CD4-positive, CD25-positive, alpha-beta regulatory T cell (primary cell): ENCODE measurements at places on chromosomes 3 and 15. TPM values are rescaled to one million over a fixed set of nuclear protein-coding genes. Genes with fewer than 3 reads are reported as not detected.

GRCh38 chr3:130692455-130692854 lies 54.2 kb downstream of the PIK3R4 start:
- DNase-seq: no peak

- no peak for DNase-seq
Measured at GRCh38 chr3:46829699-46830208, 33.5 kb downstream of the MYL3 start.

DNA sequence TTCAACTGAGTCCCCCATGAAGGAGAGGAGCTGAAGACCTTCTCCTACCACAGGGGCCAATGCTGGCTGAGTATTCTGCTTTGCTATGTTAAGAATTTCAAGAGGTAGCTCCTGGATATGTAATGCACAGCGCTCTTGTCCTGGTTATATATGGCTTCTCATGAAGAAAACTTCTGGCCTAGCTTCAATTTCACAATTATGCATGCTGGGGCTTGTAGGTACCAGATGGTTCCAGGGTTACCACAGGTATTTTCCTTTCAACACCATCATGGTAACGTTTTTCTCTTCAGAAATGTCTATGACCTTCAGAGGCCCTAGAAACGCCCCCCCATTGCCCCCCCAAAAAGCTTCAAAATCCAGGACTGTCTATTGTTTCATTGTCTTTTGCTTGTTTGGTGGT lies 311.7 kb upstream of the ICE2 start:
- no peak for DNase-seq

RGMA gene
- not detected for polyA plus RNA-seq

DNA sequence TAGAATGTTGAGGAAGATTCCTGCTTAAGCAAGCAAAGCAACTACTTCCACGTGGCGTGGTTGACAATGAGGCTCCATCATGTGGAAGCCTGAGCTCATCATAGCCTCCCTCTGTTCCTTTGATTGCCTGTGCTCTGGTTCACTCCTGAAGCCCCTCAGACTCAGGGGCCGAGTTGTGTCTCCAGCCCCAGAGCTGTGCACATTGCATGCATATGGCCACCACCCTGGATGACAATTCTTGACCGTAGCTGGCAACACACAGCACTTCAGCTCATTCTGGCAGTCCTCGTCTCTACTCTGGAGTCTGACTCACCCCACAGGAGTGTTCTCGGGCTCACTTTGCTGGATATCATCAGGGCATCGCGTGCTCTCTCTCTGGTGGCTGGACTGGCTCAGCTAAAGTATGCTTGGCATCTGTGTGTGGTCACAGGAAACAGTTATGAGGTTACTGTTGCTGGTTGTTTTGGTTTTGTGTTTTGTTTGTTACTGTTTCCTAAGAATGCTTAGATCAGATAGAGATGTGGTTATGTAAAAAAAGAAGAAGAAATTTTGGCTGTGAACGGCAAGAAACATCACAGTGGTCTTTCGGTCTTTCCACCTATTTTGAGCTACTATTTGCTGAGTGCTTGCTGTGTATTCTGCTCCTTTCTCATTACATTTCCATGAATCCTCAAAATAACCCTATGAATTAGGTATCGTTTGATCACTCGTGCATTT lies 41.6 kb upstream of the MRPS22 start:
- DNase-seq: no peak

- peak; percentile 28 for DNase-seq
Measured at GRCh38 chr15:49145651-49146609, 9.5 kb downstream of the COPS2 start.

DNA sequence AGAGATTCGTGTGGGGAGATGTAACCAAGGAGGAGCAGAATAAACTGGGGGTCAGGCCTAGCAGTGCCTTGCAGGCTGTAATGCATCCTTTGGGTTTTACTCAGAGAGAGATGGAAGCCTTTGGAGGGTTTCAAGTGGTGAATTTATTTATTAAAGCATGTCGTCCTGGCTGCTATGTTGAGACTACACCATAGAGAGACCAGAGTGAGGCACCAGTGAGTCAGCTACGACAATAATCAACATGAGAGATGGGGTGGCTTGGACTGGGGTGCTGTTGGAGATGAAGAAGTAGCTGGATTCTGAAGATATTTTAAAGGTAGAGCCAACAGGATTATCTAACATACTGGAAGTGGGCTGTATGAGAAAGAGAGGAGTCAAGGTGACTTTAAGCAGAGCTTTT lies 335.3 kb upstream of the ARHGEF26 start:
- peak; percentile 23 for DNase-seq

SCG3 gene
- polyA plus RNA-seq: not detected

- DNase-seq: no peak
Measured at GRCh38 chr3:190738636-190739155, 123.8 kb downstream of the GMNC start.

- DNase-seq: no peak
Measured at GRCh38 chr3:66498687-66499621, 1.9 kb downstream of the LRIG1 start.

GRCh38 chr3:10292505-10293419 lies at the start of gene GHRL:
TSS of gene GHRL (minus strand) at chr3:10292947. CDS start at chr3:10290180, 2,767 bp downstream.
- no peak for DNase-seq

GRCh38 chr15:88057836-88058235 lies 198.7 kb downstream of the NTRK3 start:
- DNase-seq: no peak

- DNase-seq: no peak
Measured at GRCh38 chr3:56042326-56042951, 425.8 kb downstream of the ERC2 start.

GRCh38 chr15:58748852-58749531 lies 515 bp downstream of the ADAM10 start:
- DNase-seq: peak; percentile 16

- no peak for DNase-seq
Measured at GRCh38 chr15:59707619-59708018, 18.5 kb upstream of the BNIP2 start.

DNA sequence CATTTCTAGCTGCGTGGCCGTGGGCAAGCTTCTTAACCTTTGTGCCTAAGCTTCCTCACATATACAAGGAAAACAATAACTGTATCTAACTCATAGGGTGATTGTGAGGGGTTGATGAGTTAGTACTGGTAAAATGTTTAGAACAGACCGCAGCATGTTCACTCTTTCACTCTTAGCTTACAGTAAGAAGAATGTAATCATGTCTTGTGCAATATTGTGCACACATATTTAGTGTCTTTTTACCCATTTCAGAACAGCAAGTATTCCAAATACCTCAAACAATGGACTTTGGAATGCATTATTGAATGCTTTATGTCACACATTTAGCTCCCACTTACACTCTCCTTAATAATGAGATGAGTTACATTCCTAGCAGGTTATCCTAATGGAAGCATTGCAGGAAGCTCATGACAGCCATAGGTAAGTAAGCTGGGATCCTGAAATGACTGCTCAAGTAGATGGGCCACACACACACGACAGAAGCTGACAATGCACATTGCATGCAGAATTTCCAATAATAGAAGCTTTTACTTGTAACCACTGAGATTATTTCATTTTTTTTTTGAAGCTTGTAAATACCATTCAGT lies 468.9 kb upstream of the WNT5A start:
- DNase-seq: no peak

ESYT3 gene
- polyA plus RNA-seq: 0.17 TPM

DNA sequence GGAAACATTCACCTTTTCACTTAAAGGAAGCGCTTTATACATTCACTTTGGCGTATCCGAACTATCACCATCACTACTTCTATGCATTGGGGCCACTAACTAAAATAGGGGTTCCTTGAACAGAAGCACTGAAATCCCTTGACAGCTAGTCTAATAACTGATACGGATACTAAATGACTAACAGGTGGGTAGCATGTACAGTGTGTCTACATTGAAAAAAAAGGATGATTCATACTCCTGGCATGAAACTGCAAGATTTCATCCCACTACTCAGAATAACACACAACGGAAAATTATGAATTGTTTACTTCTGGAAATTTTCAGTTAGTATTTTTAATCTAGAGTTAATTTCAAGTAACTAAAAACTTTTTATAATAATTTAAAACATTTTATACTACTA lies 96.7 kb downstream of the SMARCC1 start:
- no peak for DNase-seq

GRCh38 chr3:10380906-10381305 lies 60.0 kb upstream of the SEC13 start:
- no peak for DNase-seq

MAN2C1 gene
- 32.9 TPM for polyA plus RNA-seq

DNA sequence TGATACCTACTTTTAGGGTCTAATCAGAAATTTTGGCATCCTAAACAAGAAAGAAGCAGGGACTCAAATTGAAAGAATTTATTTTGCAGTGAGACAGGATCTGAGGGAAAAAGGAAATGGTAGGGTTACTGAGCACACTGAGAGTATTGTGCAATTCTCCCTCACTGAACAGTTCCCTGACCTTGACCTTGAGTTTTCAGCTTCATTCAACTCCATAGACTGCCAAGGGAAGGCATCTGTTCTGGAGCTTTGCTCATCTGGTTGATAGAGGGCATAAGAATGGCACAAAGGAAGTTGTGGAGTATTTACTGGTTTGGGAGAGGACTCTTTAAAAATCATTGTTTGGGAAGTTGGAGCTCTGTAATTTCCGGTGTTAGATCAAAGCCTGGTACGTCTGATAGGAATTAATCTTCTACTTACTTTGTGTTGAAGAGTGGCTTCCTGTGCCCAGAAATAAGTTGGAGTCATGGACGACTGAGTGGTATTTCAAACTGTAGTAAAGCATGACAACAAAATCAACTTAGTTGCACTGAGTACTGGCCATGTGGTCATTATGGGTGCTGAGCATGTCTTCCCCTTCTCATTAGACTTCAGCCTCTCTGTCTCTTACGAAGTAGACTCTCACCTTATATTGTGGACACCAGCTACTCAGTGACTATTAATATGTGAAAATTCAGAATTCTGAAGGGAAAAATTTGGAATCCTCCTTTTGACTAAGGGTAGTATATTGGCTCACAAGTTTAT lies 40.8 kb downstream of the CLDN1 start:
- no peak for DNase-seq

DNA sequence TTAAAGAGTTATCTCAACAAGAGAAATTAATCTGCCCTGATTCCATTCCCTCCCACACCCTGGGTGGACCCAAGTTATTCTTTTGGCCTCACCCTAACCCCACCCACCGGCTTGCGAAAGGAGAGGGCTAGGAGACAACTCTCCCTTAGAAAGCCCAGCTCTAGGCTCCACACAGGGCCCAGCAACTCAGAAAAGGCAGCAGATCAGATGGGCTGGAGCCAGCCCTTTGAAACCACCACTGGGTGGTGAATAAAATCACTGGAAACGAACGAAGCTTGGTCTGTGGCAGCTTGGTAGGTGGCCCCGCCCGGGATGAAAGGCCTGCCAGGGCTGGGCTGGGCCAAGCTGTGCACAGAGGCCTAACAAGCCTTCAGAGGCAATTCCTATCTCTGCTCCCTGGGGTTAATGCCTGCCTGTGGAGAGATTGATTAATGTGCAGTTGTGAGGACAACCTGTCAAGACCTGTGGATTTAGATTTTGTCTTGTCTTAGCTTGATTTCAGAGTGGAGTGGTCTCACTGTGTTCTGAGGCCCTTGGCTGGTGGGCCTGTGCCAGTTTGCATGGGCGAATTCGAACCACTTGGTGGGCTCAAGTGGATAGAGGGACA lies 38.8 kb downstream of the BHLHE40 start:
- no peak for DNase-seq

AP3B2 gene
- polyA plus RNA-seq: not detected

DNA sequence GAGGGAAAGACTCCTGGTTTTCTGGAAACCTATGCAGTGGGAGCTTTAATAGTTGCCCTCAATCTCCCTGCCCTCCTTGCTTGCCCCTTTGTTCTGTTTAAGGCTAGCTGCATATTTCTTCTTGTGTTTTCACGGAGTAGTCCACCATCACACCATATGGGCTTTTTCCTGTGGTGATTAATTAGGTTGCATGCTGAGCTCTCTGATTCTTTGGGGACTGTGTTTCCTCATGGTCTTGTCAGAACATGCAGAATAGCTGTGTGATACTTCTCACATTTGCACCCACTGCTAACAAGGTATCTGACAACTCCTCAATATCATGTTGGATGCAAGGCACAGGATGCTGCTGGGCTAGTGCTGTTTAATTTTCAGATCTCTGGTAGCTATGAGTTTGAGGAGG lies 139.6 kb downstream of the PTPRG start:
- DNase-seq: no peak

- no peak for DNase-seq
Measured at GRCh38 chr15:39273717-39274411, 307.0 kb upstream of the THBS1 start.

GRCh38 chr3:101725194-101725889 lies 928 bp downstream of the CEP97 start:
- DNase-seq: peak; percentile 1

TRIM59 gene
- polyA plus RNA-seq: 57.2 TPM

GRCh38 chr3:110697961-110698360 lies 373.7 kb upstream of the NECTIN3 start:
- DNase-seq: no peak

PIGZ gene
- polyA plus RNA-seq: 0.34 TPM

DNA sequence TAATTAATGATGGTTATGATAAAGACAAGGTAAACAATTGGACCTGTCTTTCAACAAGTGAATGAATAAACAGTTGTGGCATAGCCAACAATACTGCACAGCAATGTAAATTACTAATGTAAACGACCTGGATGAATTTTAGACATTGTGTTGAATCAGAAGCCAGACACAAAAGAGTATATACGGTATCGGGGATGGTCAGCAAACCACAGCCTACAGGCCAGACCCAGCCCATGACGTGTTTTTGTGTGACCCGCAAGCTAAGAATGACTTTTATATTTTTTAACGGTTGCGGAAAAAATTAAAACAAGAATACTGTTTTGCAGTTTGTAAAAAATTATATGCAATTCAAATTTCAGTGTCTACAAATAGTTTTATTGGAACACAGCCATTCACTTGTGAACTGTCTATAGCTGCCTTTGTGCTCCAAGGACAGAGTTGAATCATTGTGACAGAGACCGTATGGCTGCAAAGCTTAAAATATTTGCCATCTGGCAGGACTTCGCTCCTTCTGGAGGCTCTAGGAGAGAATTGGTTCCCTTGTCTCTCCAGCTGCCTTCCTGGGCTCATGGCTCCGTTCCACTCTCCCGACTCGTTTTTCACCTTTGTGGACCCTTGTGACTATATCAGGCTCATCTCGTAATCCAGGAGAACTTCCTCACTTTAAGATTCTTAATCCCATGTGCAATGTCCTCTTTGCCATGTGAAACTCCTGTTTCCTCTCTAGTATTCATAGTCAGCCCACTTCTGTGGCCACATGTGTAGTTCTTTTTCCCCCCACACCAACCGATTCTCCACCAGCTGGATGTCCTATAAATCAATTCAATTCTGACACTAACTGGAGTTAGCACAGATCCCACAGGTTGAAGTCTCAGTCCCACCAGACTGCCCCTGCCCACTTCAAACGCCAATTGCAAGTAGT lies 72.7 kb downstream of the CMTM8 start:
- DNase-seq: no peak

DNA sequence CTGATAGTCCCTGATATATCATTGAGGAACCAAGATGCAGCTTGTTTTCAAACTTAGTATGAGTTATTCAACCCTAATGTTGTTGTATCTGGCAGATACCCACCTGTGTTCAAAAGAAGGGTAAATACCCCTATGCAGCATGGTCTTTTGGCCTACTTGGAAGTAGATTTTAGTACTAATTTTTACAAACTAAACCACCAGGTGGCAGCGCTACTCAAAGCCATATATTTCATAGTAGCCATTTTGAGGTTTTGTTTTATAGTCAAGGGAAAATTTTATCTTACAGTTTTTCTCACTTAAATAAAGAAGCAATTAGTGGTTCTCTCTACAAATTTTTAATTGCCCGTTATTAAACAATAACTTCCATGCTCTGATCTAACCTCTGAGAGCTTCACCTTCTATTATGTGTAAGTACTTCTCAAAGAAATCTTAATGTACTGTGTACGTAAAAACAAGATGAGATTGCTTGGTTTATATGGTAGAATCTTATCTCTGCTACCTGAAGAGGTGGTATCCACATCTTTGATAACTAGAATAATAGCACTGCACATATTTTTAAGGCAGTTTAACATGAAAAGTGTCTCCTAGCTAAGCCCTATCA lies 31.5 kb upstream of the MLF1 start:
- peak; percentile 45 for DNase-seq
